Activated T-helper 2 cell treated with anti-CD3 and anti-CD28 coated beads, Interferon-gamma antibody, Interleukin-2, Interleukin-4, amounts not matched to agents 10 μg/mL and 5 μg/mL and 100 μg/mL, durations not matched to agents 14 hours and 24 hours and 36 hours (primary cell): ENCODE measurements at places on chromosomes 3 and 15. TPM values are rescaled to one million over a fixed set of nuclear protein-coding genes. Genes with fewer than 3 reads are reported as not detected.

- H3K4me3 ChIP-seq = no peak overlapping the region
- H3K36me3 ChIP-seq = no peaks in the 10 kb centered on the region
- H3K4me1 ChIP-seq = no peaks in the 10 kb centered on the region
- H3K27me3 ChIP-seq = no peaks in the 10 kb centered on the region
- H3K27ac ChIP-seq = no peak overlapping the region
Measured at GRCh38 chr3:17554078-17554477, 188.4 kb downstream of the TBC1D5 start.

DNA sequence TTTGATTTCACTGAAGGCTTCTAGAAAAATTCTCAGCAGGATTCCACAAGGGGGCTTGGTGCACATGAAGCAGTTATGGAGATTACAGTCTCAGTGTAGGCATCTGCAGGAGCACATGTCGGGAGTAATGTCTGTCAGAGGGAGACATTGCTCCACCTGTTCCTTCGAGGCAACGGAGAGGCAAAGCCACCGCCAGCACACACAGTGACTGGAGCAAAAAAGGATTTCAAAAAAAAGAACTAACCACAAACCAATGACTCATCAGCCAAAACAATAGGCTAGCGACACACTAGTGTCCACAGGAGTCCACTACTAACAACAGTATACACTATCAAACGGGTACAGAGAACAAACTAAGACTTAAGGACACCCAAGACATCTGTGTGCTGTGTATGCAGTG, 68.9 kb downstream of the NPTN start:
- H3K4me1 ChIP-seq = peaks cover 10% of the 10 kb centered on the region
- no peak overlapping the region for H3K4me3 ChIP-seq
- H3K27ac ChIP-seq = peak overlapping the region; percentile 14
- H3K36me3 ChIP-seq = peaks cover 49% of the 10 kb centered on the region

- H3K27me3 ChIP-seq = peaks cover 4% of the 10 kb centered on the region
- H3K36me3 ChIP-seq = no peaks in the 10 kb centered on the region
- H3K4me1 ChIP-seq = no peaks in the 10 kb centered on the region
- H3K27ac ChIP-seq = no peak overlapping the region
- no peak overlapping the region for H3K4me3 ChIP-seq
- no peak for DNase-seq
Measured at GRCh38 chr3:31892916-31893573, 88.0 kb downstream of the OSBPL10 start.

- peaks cover 56% of the 10 kb centered on the region for H3K4me1 ChIP-seq
- peak overlapping the region; percentile 88 for H3K27ac ChIP-seq
- DNase-seq = no peak
- H3K36me3 ChIP-seq = peaks cover 62% of the 10 kb centered on the region
- H3K27me3 ChIP-seq = no peaks in the 10 kb centered on the region
- H3K4me3 ChIP-seq = peak overlapping the region; percentile 86
Measured at GRCh38 chr3:69088063-69088462, 3.3 kb downstream of the ARL6IP5 start.

The HERC2 gene
- total RNA-seq = 44.2 and 47.4 TPM in 2 replicates

The TMOD2 gene
- 1.2 and 1.7 TPM in 2 replicates for total RNA-seq

The PSTPIP1 gene
- 167 and 169 TPM in 2 replicates for total RNA-seq

DNA sequence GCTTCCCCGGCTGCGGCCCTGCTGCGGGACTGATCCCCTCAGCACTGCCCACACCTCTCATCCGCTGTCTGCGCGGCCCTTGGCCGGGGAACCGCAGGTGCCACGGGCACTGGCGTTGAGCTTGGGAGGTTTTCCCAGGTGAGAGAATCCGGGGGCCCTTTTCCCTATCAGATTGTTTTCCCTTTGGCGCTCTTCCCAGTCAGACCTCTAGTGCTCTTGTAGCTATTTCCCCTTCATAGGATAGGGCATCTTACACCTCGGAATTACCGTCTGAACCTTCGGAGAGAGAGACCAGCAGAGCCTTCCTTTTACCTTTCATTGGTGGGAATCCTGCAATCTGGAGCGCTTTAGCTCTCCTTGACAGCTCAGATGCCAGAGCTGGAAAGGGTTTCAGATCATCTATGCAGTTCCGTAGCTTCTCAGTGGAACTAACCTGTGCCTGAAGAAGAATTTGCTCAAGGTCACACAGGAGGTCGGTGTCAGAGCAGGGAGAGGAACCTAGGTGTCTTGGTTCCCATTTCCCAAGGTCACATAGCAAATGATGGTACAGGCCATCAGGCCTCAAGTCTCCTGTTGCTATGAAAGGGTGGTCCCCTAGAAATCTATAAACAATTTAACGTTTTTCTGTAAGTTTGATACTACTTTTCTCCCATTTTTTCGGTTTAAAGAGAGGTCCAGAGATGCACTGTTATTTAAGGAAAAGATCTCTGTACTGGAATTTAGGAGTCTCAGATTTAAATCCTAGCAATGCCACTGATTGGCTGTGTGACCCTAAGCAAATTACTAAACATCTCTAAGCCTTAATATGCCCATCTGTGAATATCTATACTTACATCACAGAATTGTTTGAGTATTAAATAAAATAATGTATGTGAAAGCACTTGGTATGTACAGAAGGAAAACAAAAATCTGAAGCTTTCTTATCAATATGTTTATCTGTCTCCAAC, 916 bp downstream of the IDH3A start:
- H3K36me3 ChIP-seq = peaks cover 20% of the 10 kb centered on the region
- no peaks in the 10 kb centered on the region for H3K27me3 ChIP-seq
- H3K27ac ChIP-seq = peak overlapping the region; percentile 81

GRCh38 chr3:60728006-60728405, 523.2 kb downstream of the FHIT start:
- no peak overlapping the region for H3K27ac ChIP-seq
- H3K27me3 ChIP-seq = no peaks in the 10 kb centered on the region
- H3K36me3 ChIP-seq = no peaks in the 10 kb centered on the region
- H3K4me1 ChIP-seq = no peaks in the 10 kb centered on the region

GRCh38 chr3:186487819-186488218, 56.4 kb downstream of the CRYGS start:
- DNase-seq = no peak
- H3K4me3 ChIP-seq = no peak overlapping the region
- H3K4me1 ChIP-seq = no peaks in the 10 kb centered on the region

GRCh38 chr3:45509038-45509767, 85.3 kb upstream of the LIMD1 start:
- H3K36me3 ChIP-seq = peaks cover 6% of the 10 kb centered on the region
- H3K4me1 ChIP-seq = peaks cover 8% of the 10 kb centered on the region
- H3K27ac ChIP-seq = no peak overlapping the region
- DNase-seq = no peak
- no peak overlapping the region for H3K4me3 ChIP-seq
- no peaks in the 10 kb centered on the region for H3K27me3 ChIP-seq

DNA sequence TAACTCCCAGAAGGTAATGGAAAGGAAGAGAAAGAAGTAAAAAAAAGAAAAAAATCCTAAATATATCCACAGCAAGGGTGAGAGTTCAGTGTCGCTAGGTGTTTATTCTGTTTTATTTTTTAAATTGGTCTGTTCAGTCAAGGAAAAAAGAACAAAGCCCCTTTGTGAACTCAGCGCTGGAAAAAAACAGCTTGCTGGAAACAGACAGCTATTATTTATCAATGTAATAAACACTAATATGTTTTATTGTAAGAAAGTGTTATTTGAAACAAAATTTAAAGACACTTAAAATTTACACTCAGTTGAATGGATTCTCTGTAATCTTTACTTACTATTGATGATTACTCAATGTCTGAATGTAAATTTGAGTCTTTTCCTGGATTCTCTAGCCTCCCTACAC, 32.3 kb upstream of the LEKR1 start:
- peak overlapping the region; percentile 83 for H3K27ac ChIP-seq
- DNase-seq = no peak
- peaks cover 33% of the 10 kb centered on the region for H3K36me3 ChIP-seq
- no peaks in the 10 kb centered on the region for H3K27me3 ChIP-seq
- no peak overlapping the region for H3K4me3 ChIP-seq
- peaks cover 42% of the 10 kb centered on the region for H3K4me1 ChIP-seq

DNA sequence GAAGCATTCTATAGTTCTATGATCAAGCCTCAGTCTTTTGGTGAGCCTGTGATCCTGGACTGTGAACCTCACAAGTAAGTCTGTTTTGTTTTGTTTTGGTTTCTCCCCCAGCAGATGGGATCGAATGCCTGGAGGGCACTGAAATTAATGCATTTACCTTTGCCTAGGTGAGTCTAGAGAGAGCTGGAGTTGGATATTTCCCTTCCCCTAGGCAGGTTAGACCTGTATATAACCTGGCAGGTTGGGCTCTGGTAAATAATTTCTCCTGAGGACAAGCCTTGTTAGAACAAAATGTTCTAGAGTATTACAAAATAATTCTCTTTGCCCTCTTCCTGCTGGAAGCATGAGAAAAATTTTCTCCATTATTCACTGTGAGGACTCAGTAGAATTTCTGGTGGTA, 211.9 kb downstream of the TPRG1 start:
- H3K36me3 ChIP-seq = peaks cover 44% of the 10 kb centered on the region
- H3K4me3 ChIP-seq = no peak overlapping the region
- DNase-seq = no peak

GRCh38 chr3:151568184-151568583, 107.3 kb upstream of the IGSF10 start:
- no peaks in the 10 kb centered on the region for H3K4me1 ChIP-seq
- no peak overlapping the region for H3K4me3 ChIP-seq
- H3K27me3 ChIP-seq = no peaks in the 10 kb centered on the region
- H3K27ac ChIP-seq = no peak overlapping the region

GRCh38 chr15:50134524-50135024, 15.5 kb upstream of the ATP8B4 start:
- H3K36me3 ChIP-seq = peaks cover 43% of the 10 kb centered on the region
- no peaks in the 10 kb centered on the region for H3K27me3 ChIP-seq
- DNase-seq = no peak
- H3K27ac ChIP-seq = peak overlapping the region; percentile 91
- H3K4me1 ChIP-seq = peaks cover 61% of the 10 kb centered on the region

DNA sequence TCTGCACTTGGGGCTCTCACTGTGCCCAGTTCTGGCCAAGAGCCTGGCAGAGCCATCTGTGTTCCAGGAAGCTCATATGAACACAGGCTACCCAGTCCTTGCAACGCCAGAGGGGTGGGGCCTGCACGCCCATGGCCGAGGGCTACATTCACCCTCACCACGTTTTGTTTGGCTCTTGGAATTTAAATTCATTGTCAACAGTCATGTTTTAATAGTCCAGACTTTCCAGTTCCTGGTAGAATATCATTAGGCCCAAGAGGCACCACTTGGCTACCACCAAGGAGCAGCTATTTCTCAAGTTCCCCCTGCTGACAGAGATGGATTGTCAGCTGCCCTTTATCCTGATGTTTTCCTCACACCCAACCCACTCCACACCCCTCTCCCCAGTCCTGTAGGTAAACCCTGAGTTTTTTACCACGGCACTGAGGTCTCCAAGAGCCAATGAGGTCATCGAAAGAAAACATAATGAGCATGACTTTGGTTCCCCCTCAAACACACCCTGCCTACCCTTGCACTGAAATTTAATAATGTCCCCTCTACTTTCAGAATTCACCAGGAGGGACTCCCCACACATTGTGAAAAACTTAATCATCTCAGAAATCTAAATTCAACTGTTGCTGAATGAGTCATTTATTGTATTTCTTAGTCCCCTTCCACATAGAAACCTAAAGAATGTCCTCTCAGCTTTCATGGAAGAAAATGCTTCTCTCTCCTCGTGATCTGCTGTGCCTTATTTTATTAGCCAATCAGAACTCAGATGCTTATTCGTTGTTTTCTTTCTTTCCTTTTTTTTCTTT, 125.1 kb downstream of the SHQ1 start:
- no peak overlapping the region for H3K4me3 ChIP-seq
- peak overlapping the region; percentile 54 for H3K27ac ChIP-seq
- H3K4me1 ChIP-seq = peaks cover 19% of the 10 kb centered on the region
- no peaks in the 10 kb centered on the region for H3K36me3 ChIP-seq
- no peak for DNase-seq
- peaks cover 3% of the 10 kb centered on the region for H3K27me3 ChIP-seq

The ST6GAL1 gene
- 78.1 and 85.9 TPM in 2 replicates for total RNA-seq

- peaks cover 70% of the 10 kb centered on the region for H3K27me3 ChIP-seq
- H3K4me1 ChIP-seq = peaks cover 28% of the 10 kb centered on the region
- H3K27ac ChIP-seq = no peak overlapping the region
- DNase-seq = no peak
- H3K36me3 ChIP-seq = no peaks in the 10 kb centered on the region
Measured at GRCh38 chr3:43994657-43995546, 246.8 kb upstream of the TOPAZ1 start.

GRCh38 chr3:2506776-2507175, 408.1 kb downstream of the CNTN4 start:
- H3K36me3 ChIP-seq = no peaks in the 10 kb centered on the region
- no peaks in the 10 kb centered on the region for H3K4me1 ChIP-seq
- no peak for DNase-seq
- H3K27ac ChIP-seq = no peak overlapping the region
